ENCODE measurements at places on chromosomes 5 and 9.

GRCh38 chr5:31479706-31480105, 52.2 kb downstream of the DROSHA start:
- no peak for DNase-seq

DNA sequence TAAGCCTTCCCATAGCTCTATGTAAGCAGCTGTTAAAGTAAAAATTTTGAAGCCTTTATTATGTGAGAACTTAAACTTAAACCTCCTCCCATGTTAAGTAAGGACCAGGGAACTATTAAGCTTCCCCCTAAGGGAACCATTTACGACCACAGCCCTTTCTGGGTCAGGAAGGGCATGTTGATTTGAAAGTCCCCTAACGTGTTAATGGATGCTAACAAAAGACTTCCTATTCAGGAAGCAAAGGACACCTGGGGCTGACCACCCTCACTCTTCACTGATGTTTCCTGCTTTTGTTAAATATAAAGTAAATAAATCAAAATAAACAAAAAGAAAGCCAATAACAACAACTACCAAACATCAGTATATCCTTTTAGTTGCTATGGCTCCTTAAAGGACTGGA, 170.6 kb upstream of the RFX3 start:
- DNase-seq: no peak

- no peak for DNase-seq
Measured at GRCh38 chr5:170057311-170057710, 48.4 kb upstream of the FOXI1 start.

GRCh38 chr9:127608104-127608966, 3.7 kb upstream of the STXBP1 start:
- DNase-seq: no peak

DNA sequence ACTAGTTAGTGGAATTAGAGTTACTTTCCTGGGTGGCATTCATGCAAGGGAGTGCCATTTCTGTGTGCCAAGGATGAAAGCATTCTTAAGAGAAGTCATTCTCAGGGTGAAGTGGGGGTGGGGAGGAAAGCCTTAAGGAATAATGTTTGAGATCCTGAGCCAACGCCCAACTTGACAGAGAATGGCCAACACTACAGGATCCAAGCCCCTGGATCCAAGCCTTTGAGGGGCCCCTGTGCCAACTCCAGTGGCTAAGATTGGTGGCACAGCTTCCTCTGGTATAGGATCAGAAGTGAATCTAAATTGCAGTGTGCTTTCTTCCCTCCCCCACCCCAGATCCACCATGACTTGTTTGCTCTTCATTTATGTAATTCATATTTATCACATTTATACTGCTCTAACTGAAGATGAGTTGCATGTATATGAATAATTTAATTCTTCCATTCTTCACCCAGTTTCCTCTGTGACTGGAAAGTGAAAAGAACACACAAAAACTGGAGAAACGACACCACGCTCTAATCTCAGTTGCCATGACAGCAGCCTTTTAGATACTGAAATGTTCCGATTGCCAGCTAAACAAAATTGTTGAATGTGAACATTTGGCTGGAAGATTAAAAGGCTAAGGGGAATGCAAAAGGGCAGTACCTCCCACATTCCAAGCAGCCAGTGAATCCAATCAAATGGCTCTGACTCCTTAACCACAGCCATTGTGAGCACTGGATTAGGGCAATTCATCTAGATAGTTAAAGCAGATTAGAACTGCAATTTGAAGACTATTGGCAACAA, 4.5 kb downstream of the ZNF608 start:
- DNase-seq: peak; percentile 98

DNA sequence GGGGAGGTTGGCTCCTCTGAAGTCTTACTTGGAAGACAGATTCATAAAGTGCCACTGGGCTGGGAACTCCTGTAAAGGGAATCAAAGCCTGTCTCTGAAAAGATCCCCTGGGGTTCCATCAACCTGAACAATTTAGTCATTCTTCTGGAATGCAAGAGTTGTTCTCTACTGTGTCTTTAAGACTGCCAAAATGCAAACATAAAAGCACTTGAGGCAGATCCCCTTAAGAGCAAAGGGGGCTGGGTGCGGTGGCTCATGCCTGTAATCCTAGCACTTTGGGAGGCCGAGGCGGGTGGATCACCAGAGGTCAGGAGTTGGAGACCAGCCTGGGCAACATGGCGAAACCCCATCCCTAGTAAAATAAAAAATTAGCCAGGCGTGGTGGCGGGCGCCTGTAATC, 16.7 kb downstream of the CDKN2AIPNL start:
- DNase-seq: no peak

DNA sequence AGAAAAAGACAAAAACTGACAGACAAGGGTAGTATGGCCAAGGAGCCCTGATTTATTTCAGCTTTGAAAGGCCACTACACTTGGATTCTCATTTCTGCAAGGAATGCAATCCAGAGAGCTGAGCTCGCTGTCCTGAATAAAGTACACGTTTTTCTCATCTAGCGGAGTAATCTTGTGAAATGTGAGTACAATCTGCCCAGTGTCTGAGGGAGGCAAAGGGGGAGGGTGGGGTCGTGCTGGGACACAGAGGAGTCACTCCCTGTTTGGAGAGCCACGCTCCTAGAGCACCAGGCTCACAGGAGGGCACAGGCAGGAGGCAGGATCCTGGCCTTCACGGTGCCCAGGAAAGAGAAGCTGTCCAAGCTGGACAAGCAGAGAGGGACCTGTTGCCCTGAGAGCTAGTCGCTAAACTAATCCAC, 51.0 kb upstream of the IFNK start:
- no peak for DNase-seq

- peak; percentile 58 for DNase-seq
Measured at GRCh38 chr9:129838707-129839259, 3.5 kb downstream of the USP20 start.

DNA sequence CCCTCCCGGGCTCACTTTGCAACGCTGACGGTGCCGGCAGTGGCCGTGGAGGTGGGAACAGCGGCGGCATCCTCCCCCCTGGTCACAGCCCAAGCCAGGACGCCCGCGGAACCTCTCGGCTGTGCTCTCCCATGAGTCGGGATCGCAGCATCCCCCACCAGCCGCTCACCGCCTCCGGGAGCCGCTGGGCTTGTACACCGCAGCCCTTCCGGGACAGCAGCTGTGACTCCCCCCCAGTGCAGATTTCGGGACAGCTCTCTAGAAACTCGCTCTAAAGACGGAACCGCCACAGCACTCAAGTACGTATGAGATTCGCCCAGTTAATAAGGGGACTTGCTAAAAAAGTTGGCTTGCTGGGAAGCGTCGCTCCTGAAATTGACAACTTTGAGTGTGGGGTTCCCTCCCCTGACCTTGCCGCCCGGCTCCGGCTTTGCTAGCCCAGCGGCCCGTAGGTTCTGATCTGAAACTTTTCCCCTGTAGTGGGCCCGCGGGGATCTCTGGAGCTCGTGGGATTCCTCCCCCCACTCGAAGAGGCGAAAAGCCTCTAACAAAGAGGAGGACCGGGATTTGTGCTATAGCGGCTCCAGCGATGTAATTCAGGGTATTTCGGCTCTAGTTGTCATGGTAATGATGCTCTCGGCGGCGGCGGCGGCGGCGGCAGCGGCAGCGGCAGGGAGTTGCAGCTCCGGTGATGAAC, 572 bp downstream of the NR4A3 start:
- peak; percentile 42 for DNase-seq

DNA sequence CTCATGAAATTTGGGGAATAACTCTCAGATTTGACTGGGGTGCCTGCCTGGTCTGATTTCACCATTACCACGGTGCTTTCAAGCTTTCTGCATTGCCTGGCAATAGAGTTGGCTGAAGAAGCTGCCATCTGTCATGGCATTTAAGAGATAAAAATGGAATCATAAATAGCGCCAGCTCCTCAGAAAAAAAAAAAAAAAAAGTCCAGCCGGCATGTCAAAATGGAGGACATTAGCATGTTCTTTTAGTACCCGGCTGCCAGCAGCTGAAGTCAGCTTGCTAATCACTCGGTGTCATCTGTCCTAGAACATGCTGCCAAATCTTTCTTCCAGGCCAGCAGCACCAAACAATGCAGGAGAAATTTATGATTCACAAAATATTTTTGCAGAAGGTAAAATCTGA, 57.7 kb upstream of the CER1 start:
- DNase-seq: no peak

DNA sequence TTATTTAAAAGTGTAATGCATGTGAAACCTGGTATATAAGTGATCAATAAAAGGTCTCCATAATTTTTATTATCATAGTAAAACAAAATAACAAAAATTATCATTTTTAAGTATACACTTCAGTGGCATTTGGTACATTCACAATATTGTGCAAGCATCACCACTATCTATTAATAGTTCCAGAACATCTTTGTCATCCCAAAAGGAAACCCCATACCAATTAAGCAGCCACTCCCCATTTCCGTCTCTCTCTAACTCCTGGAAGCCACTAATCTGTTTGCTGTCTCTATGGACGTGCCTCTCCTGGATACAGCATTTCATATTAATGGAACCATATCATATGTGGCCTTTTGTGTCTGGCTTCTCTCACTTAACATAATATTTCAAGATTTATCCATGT, 7.6 kb downstream of the OLFML2A start:
- no peak for DNase-seq

- DNase-seq: no peak
Measured at GRCh38 chr9:87034841-87035240, 87.5 kb upstream of the GAS1 start.

- no peak for DNase-seq
Measured at GRCh38 chr5:81846301-81846700, 95.4 kb upstream of the SSBP2 start.

- no peak for DNase-seq
Measured at GRCh38 chr5:123500471-123500870, 11.5 kb upstream of the CSNK1G3 start.

GRCh38 chr9:13879981-13880380, 434.0 kb downstream of the NFIB start:
- DNase-seq: no peak

- DNase-seq: no peak
Measured at GRCh38 chr5:119011186-119011585, 22.8 kb upstream of the DTWD2 start.

DNA sequence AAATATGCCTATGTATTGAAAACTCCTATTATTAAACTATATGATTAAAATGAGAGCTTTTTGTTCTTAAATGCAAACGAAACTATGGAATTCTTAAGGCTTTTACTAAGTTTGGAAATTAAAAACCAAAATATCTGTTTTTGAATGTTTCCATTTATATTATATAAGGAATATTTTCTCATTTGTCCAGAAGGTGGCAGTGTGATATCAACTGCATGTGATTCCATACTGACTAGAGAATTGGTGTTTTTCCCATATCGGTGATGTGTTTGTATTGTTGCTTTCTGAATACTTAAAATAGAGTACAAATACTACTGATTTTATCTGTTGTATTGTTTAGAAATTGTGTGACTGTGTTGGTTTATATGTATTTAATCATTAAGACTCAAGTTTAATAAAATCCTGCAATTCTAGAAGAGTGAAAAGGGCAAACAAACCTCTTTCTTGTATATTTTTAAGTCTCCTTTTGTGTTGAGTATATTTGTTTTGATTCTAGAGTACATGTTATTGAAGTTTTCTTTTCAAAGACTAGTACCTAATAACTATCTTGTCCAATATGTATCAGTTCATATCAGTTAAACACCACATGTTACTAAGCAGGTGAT, 320.8 kb downstream of the CCDC171 start:
- DNase-seq: peak; percentile 32

DNA sequence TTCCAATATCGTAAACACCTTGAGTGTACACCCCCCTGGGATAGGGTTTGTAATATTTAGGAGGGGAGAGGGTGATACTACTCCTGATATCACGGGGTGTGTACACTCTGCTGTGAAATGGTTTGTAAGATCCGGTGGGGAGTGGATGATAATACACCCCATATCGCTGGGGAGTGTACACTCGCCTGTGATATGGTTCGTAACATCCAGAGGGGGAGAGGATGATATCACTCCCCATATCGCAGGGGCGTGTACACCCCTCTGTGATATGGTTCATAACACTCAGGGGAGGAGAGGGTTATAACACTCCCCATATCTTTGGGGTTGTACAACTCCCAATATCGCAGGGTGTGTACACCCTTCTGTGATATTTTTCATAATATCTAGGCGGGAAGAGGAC, 33.8 kb upstream of the SLC25A48 start:
- no peak for DNase-seq

- DNase-seq: no peak
Measured at GRCh38 chr5:130536691-130537090, 628.4 kb downstream of the HINT1 start.

DNA sequence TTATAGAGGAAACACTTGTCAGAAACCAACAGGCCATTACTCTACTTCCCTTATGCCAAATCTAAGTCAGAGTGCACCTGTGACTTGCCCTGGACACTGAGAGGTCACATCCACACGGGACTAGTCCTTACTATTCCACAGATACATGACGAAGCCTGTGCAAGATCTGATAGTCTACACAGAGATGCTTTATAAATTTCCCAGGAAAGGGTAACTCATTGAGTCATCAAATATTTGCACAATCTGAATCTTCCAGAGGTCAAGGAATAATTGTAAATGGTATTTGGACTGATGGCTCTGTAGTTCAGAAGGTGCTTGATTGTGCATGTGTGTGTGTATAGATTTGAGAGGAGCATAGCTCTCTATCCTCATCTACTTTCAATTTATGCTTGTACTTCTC, 55.2 kb upstream of the JAK2 start:
- no peak for DNase-seq

DNA sequence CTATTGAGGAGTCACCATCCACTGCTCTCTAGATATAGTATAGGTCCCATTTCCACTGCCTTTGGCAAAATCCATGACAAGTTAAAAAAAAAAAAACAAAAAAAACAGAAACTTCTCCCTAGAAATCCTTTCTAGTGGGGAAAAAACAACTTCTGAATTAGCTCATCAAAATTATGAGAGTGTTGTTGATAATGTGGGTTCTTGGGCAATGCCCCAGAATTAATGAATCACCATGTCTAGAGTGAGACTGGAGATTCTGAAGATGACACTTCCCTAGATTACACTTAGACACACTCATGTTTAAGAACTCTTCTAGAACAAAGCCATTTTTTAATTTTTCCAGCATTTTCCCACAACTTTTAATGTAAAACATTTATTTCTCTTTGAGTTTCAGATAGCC, 728.0 kb upstream of the C9orf72 start:
- no peak for DNase-seq

GRCh38 chr9:126521089-126521488, 92.6 kb upstream of the LMX1B start:
- DNase-seq: no peak

GRCh38 chr9:91937056-91937455, 13.0 kb downstream of the ROR2 start:
- DNase-seq: no peak

- DNase-seq: peak; percentile 62
Measured at GRCh38 chr9:81871695-81872094, 56.5 kb upstream of the SPATA31D4 start.

GRCh38 chr5:72837524-72838096, 21.1 kb downstream of the TNPO1 start:
- peak; percentile 29 for DNase-seq

- DNase-seq: peak; percentile 47
Measured at GRCh38 chr9:4762108-4762885, 21.3 kb upstream of the AK3 start.

DNA sequence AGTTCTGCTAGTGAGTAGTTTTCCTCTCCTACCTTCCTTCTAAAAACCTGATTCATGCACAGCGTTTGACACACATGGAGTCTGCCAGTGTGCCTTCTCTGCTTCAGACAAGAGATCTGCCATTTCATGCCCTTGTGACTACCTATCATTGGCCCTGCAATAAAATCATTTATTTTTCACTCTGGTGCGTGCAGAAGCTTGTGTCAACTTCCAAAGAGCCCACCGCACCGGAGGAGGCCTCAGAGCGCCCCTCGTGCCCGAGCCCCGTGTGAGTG, 13.7 kb downstream of the HNRNPH1 start:
- DNase-seq: no peak

Data from RCC 7860 (cell line).